ENCODE measurements at places on chromosomes 3 and 15.

- no peak for DNase-seq
These were observed 14.4 kb downstream of the EIF1B start for GRCh38 chr3:40323946-40324345.

DNA sequence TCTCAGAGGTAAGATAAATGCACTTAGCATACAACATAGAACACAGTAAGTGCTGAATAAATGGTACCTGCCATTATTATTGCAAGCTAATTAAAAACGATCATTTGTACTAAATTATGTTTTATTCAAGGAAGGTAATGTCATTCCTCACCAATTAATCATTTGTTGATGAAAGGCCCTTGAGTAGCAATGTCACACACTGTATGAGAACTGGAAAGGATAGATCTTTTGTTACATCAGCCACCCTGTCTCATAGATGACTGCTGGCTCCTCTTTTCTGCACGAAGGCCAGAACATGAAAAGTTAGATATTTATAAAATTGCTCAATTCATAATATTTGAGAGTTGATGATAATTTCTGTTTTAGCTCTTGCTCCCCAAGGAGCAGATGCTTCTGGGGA lies 415.4 kb downstream of the RBMS3 start:
- DNase-seq: no peak

DNA sequence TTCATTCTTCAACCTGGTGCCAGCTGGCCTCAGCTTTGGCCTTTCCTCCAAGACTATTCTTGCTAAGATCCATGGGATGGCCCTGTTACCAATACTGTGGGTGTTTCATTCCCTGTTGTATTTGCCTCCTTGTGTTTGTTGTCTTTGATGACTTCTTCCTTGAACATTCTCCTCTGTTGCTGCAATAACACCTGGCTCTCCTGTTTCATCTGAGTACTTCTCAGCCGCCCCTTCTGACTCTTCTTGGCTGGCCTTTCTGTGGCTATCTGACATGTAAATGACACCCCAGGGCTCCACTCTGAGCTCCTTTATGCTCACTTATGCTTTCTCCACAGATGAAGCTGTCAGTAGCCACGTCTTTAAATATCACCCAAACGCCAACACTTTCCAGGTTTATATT lies 302.7 kb upstream of the CHRNA7 start:
- no peak for DNase-seq

DNA sequence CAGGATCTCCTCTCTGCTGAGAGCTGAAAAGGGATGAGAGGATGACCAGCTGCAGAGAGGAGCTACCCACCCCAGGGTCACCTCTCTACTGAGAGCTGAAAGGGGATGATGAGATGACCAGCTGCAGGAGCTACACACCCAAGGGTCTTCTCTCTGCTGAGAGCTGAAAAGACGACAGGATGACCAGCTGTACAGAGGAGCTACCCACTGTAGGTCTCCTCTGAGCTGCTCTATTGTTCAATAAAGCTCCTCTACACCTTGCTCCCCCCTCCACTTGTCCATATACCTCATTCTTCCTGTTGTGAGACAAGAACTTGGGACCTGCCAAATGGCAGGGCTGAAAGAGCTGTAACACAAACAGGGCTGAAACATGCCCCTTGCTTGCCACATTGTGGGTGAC lies 149.9 kb downstream of the FMN1 start:
- no peak for DNase-seq

DNA sequence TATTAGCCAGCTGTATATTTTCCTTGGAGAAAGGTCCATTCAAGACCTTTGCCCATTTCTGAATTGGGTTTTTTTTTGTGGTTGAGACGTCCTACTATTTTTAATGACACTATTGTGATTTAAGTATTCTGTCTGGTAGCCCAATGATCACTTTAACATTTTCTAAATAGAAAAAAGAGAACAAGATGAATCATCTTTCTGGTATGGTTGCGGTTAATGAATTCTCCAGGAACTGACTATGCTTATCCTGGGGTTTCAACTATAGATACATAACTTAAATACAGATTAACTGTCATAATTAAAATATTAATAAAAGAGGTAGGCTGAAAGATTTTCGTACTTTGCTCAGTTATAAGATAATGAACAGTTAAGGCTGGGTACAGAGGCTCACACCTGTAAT lies 51.9 kb downstream of the PBRM1 start:
- DNase-seq: no peak

DNA sequence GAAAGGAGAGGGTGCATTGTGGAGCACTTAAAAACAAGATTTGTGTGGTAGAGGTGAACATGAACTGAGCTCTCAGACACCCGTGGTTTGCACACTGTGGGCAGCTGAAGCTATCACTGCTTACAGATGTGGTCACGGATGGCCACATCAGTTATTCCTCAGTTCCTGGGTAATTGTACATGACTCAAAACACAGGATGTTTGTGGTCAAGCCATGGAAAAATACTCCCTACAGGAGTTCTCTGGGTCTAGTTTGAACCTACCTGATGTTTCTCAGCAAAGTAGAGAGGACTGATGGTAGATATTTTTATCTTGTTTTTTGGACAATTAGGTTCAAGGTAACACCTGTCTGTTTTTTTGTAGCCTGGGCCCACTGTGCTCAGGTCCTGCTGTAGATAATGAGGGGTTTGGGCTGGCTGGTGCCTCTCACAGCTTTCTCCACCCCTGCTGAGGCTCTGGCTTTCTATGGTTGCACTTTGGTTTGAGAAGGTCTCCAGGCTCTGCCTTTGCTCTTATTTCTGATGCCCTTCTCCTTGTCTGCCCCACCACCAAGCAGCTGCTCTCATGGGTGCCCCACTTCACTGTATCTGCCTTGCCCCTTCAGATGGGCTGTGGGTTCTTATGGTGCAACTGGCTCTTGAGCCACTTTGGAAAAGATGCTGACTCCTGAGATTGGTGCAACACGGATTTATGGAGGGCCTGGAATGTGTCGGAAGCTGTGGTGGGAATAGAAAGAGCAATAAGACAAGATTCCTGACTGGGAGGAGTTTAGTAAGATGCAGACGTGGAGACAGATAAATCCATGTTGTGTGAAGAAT lies 40.1 kb downstream of the CDCP1 start:
- no peak for DNase-seq

DNA sequence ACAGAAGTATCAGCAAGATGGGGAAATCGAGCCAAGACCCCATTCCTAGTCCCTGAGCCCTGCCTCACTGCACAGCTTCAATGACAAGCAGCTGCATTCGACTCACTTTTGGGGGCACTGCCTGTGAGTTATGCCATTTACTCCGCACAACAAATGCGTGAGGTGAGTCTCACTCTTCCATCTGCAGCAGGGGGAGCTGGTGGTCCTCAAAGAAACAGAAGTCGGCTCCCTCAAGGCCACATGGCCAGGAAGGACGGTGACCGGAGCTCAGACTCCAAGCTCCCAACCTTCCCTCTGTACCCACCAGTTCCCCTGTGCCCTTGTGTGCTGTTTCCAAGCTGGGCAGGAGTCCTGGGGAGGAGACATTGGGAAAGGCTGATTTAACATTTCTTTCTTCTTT lies 127.7 kb upstream of the IQSEC1 start:
- DNase-seq: no peak

GRCh38 chr3:197487911-197488391 lies 67.8 kb downstream of the BDH1 start:
- no peak for DNase-seq

DNA sequence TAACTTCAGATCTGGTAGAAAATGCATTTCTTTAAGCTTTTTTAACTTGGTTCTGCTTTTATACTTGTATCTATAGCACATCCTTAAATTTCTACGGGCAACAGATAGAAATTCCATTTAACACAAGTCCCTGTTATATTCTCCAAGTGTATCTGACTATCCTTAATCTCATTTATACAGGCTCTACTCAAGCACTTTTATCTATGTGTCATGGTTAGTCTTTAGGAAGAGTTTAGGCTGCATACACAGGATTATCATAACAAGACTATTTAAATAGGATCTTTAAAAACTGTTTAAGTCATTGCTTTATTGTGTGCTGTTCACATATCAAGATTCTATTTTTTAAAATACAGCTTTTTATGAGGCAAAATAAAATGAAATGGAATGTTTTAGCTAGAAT lies 52.7 kb downstream of the SETD5 start:
- DNase-seq: no peak

DNA sequence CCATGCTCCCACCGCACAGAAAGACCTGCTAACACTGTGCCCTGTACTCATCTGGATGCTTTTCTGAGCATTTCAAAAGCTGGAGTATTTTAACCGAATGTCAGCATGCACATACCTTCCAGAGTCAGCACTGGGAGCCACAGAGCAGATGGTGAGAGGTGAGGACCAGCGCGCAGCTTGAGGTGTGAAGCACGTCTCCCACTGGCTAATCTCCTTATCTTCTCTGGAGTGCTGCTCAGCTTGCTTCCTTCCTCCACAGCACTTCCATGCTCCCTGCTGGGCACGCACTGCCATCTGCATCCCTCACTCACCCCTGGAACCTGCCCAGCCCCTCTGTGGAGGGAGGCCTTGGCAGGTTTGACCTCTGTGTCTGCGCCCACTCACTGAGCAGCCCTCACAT lies at the start of gene GNB5:
Gene GNB5, minus strand, starts transcription at position 186 of the 400 bp plus-strand sequence. CDS start 6,716 bp downstream, outside the sequence.
- DNase-seq: no peak

DNA sequence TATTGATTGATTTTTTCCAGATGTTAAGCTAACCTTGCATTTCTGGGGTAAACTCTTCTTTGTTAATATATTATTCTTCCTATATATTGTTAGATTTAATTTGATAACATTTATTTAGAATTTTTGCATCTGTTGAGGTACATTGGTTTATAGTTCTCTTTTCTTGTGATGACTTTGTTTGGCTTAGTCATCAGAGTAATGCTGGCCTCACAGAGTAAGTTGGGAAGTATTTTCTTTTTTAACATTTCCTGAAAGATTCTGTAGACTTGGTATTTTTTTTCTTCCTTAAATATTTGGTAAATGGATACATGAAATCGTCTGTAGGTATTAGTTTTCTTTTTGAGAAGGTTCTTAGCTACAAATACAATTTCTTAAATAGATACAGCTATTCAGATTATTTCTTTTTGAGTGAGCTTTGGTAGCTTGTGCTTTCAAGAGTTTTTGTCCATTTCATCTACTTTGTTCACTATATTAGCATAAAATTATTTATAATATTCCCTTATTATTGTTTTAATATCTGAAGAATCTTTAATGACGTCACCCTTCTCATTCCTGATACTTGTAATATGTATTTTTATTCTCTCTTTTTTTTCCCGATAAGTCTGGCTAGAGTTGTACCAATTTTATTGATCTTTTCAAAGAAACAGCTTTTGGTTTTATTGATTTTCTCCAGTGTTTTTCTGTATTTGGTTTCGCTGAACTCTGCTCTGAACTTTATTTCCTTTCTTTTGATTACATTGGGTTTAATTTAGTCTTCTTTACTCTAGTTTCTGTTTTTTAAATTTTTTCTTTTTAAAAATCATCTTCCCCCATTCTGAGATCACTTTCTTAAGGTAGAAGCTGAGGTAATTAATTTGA lies 6.5 kb upstream of the HPS3 start:
- DNase-seq: no peak

DNA sequence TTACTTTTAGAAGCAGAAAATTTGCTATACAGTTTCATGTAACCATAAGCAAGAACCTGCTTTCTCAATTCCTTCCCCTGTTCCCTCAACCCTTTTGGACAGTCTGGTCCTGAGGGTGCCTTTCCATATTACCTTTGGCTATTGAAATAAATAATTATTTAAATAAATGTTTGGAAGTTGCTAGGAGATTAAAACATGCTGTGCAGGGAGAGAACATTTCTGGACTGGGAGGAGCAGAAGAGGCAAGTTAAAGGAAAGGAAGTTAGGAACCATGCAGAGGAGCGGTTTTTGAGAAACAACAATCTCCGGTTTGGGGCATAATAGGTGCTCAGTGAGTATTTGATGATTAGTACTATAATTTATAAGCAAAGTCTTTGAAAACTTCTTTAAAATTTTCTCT lies 41.8 kb downstream of the ZNF609 start:
- DNase-seq: no peak

DNA sequence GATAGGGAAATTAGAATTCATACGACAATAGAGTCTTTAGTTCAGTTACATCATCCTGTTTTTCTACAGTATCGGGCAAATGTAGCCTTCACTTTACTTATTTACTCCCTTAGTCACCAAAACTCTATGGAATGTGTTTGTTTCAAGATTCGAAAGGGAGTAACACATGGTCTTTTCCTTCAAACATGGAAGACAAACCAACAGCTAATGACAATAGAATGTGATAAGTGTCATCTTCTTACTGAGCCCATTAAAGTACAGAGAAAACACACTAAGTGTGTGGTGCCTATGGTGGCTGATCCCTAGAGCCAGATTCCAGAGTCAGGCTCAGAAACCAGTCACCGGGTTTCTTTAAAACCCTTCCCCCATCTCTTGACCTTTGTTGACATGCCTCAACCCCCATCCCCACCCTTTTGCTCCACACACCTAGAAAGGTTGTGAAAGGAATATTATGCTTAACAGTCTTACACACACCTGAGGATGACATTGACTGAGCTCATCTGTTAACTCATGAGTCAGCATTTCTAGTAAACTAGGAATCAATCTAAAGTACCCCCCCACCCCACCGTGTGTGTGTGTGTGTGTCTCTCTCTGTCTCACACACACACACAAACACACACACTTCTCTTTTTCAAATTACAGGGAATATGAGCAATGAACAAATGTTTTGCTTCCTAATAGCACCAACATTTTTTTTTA lies 549.6 kb upstream of the CCDC54 start:
- DNase-seq: no peak

- DNase-seq: no peak
These were observed 165.6 kb upstream of the CCDC54 start for GRCh38 chr3:107211608-107212007.

GRCh38 chr15:74653426-74654102 lies 37.9 kb downstream of the CLK3 start:
- DNase-seq: no peak

- DNase-seq: no peak
These were observed 411.1 kb downstream of the SOX2 start for GRCh38 chr3:182122779-182123178.

GRCh38 chr3:178084938-178085816 lies 451.1 kb upstream of the KCNMB2 start:
- DNase-seq: peak; percentile 99

- DNase-seq: no peak
These were observed 898 bp downstream of the FBLN2 start for GRCh38 chr3:13549623-13550422.

DNA sequence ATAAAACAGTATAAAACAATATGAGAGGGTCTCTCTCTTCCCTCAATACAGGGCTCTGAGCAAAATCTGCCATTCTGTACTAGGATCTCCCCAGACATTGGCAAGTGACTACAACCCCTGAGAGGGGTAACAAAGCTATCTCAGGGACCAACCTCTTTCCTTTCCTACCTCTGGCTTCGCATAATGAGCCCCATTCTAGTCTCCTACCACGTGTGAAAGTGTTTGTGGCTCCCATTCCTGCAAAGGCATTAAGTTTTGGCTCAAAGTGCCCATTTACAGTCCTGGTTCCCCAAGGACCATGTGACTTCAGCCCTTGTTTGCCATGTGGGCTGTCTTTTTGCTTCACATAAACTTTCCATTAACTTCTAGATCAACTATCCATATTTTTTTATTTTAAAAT lies 46.4 kb downstream of the SCN11A start:
- no peak for DNase-seq

GRCh38 chr3:78026318-78026828 lies 986.5 kb downstream of the ROBO2 start:
- DNase-seq: no peak

GRCh38 chr15:35657679-35658311 lies 111.8 kb upstream of the DPH6 start:
- DNase-seq: no peak

- no peak for DNase-seq
These were observed 23.1 kb downstream of the PLXNB1 start for GRCh38 chr3:48406443-48407431.

GRCh38 chr3:121718205-121718846 lies 31.2 kb downstream of the GOLGB1 start:
- DNase-seq: no peak
